ENCODE measurements at places on chromosomes 1 and 21.

DNA sequence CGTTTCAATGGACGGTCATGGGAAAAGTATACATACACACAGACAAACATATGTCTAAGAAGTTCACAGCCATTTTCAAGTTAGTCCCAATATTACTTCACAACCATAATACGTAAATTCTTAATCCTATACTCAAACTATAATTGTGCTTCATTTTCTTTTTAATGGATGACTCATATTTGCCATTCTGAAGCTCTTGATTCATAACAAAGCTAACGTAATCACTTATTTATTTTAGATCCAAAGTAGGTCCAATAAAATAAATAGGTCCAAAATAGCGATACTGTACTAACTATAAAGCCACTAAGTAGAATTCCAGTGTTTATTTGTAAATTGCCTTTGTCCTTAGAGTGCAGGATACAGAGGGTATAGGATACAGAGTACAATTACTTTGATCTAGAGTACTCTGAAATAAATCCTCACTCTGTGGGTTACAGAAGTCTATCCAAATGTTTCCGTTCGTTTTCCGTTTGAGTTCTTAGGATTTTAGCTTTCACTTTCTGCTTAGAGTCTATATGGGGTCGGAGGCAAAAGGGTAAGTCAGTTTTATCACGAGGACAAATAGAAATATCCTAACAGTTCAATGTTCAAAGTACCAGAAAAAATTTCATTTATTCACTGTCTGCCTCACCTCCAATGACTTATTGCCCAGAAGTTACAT lies 8.8 kb upstream of the C1orf115 start:
- no peak for DNase-seq

DNA sequence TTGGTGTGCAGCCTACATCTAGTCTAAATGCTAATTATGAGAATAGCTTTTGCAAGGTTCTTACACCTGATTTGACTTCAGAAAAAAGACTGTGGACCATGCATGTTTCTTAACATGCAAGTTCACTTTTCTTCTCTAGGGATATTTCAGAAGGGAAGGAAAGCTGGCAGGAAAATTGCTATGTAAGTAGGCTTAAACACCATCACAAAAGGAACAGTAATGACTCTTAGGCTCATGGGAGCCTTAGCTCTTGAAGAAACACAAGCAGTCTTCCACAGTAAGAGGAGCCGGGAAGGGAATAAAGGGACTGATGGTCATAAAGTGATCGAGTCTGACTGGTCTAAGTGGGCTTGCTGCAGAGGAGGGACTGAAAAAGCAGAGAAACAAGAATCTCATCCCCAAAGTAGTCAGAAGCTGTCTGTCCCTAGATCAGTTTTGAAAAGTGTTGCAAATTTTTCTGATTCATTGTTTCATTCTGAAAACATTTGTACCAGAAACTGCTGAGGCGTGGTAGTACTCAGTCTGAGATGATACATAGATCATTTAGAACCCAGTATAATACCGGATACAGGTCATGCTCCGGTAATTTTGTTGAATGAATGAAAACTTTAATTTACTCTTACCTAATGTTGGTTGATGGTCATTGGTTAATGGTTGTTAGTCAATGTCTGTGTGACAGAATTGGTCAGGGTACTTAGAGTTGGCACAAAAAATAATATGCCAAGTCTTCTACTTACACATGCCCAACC lies 40.9 kb downstream of the SMYD2 start:
- DNase-seq: no peak

DNA sequence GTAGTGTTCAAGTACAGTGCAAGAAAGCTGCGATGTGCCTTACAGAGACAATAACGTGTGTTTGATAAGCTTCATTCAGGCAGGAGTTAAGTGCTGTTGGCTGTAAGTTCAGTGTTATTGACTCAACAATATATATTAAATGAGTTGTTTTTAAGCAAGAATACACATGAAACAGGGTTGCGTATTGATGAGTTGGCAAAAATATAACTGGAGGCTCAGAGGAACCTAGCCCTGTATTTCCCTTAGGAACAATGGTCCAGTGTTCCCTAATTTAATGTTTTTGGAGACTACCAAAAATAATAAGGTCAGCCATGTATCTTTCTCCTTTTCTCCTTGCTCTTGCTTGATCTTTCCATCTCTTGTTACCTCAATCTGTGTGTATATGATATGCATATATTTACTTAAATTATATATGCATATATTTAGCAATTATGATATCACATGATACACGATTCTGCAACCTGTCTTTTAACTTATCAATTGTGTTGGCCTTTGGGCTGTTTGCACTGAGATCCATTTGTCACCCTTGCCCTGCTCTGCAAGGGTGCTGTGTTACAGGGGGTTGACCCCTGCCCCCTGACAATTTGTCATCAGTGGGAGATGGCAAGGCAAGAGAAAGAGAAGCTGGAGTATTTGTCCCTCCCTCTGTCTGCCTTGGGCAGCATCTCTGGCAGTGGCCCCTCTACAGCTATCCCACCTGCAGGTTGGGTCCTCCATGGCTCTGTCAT lies 109.7 kb downstream of the FGGY start:
- no peak for DNase-seq

DNA sequence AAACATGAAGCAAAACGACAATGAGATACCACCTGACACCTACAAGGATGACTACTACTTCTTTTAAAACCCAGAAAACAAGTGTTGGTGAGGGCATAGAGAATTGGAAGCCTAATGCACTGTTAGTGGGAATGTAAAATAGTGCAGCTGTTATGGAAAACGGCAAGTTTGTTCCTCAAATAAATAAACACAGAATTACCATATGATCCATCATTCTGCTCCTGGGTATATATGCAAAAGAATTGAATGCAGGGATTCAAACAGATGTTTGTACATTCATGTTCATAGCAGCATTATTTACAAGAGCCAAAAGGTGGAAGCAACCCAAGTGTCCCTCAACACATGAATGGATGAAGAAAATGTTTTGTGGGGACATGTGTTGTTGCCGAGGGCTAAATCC lies 1.4 kb upstream of the S100A8 start:
- DNase-seq: no peak

DNA sequence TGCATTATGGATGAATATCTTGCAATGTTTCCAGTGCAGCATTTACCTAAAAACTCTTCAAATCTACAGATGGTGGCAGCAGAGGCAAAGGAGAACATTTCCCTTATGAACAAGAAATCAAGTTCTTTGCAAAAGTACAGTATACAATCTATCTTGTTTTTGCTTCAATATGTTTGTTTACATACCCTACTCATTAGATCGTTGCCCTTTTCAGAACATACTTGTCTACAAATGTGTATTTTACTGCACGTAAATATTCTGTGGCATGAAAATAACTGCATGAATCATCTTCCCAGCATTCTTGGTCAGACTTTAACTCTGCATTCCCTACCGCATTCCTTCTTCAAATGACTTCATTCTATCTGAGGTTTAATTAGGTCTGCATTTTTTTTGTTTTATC lies 212.7 kb downstream of the ZP4 start:
- no peak for DNase-seq

- no peak for DNase-seq
Measured at GRCh38 chr1:35220976-35221375, 28.0 kb upstream of the SFPQ start.

DNA sequence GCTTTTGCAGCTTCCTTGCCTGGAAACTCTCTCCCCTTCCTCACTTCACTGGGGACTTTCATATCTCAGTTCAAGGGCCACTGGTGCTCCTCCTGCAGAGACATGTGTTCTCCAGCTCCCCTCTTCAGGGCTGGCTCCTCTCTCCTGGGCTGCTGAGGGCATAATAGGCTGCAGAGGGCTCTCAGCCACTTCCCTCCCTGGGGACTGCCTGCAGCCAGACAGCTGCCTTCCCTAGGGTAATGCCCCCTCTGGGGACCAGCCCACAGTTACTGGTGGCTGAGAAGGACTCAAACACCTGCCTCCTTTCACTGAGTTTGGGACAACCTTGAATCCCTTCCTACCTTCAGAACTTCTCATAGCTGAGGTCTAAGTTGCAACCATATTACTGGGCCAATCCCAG lies 104.8 kb upstream of the POU3F1 start:
- DNase-seq: no peak

DNA sequence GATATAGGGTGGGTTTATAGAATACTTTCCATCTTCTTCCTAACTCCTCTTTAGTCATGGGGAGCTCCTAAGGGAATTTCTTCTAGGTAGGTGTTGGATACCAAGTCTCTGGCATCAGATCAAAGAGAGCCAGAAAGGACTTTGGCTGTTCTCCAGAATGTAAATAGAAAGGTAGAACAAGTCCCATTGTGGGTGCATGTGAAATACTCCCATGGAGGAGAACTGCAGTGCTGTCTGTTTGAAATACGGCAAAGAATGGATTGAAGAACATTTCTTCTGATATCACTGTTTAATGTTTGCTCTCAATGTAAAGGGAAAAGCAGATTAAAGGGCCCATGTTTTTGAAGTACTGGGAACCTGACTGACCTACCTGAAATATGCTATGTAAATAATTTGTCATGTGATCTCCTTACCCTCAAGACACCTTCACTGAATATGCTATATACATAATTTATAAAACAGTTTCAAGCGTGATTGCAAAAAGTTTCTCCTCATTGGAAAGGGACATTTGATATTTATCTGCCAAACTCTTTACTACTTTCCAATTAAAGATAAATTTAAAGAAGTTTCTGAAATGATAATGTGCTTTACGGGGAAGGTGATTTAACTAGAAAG lies 65.9 kb downstream of the LAMC1 start:
- DNase-seq: no peak

- no peak for DNase-seq
Measured at GRCh38 chr1:161133220-161133740, 813 bp upstream of the DEDD start.

GRCh38 chr1:169741666-169742394 lies 8.0 kb upstream of the SELE start:
- no peak for DNase-seq

DNA sequence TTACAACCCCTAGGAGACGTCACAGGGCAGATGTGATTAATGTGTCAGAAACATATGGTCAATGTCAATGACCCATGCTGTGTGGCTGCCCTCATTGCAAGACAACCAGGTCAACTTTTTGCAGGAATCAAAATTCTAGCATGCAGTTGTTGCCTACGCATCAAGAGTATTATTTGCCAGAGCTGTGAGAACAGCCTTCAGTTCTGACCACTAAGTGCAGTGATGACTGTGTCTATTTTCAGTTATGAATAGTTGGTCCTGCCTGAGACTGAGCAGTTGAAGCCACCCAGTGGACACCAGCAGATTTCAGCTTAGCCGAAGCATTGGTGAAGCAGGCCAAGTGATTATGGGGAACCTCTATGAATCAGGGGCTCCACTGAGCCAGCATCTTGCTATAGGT lies 47.3 kb downstream of the LYPLAL1 start:
- DNase-seq: no peak

Data from stimulated activated CD4-positive, alpha-beta T cell treated with anti-CD3 and anti-CD28 coated beads, TNF-alpha, amount 100 ng/mL, for 4 hours (primary cell).